ENCODE measurements at places on chromosomes 2 and 18.

GRCh38 chr2:47087051-47087450 is 68.1 kb downstream of the STPG4 start:
- DNase-seq = no peak

DNA sequence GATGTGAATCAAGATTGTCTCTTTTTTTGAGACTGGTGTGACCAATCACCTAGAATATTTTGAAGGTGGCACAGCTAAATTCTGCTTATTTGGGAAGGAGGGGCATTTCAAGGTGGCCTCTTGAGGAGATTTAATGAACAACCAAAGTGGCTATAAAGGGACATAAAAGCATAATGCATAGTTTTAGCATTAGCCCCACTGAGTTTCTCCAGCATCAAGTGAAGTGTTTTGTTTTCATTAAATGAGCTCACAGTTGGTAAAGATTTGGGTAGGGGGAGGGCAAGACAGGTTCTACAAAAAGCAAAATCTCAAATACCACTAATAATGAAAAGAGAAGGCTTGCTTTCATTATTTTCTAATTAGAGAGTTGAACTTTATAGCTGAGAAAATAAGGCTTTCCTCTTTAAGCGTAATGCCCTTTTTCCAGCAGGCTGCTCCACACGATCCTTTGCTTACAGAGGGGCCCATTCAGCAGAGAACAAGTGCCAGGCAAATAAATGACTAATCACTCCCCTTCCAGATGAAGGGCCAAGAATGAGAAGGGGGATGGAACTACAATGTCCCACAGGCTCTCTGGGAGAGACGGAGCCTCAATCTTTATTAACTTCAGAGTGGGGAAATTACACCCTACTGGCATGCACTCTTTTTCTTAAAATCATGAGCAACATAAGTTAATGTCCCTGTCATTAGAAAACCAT is 35.9 kb downstream of the LHCGR start:
- no peak for DNase-seq

DNA sequence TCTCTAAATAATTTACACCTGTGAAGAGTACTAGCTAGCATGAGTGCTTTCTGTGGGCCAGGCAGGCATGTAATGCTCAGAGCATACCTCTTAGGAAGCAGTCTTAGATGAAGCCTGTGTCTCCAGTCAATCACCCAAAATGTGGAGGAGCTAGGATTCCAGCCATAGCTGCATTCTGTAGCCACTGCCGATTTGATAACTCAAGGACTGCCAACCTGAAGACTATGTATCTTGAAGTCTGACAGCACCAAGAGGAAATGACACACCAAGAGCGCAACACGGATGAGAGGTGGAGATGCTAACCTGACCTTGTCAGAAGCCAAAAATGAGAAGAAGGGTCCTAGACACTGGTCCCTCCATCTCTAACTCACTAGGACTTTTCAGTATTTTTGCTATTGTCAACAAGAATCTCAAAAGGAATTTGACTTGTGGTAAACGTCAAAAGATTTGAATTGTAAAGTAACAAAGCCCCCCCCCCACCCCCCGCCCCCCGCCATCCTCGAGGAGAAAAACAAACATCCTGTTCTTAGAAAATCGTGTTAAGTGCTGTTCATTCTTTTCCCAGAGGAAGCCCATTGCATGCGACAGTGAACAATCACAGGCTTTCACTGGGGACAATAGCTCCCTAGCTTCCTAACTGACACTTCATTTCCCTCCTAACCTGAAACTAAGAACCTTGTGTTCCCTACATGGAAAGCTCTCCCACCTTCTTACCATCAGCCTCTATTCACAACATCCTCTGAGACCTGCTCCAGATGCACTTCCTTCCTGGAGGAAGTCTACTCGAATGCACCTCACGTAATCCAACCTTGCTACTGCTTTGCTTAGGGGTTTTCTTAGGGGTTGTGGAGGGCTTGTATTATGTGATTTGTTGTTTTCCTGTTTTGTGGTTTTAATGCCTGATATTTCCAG is 14.7 kb downstream of the CDC42EP3 start:
- DNase-seq = no peak

GRCh38 chr2:11342551-11343367 is 1.7 kb downstream of the ROCK2 start:
- DNase-seq = no peak

DNA sequence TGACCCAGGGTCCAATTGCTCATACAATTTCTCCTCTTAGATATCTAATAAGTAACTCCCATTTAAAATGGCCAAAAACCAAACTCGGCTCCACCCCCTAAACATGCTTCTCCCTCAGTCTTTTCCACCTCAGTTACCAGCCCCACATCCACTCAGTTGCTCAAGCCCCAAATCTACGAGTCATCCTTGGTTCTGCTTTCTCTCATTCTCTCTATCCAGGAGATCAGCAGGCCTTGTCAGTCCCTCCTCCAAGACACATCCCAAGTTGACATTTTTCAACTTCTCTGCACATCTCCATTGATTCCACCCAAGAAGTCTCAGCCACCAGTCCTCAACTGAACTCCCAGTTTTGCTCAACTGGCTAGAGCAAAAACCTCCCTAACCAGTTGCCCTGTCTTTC is 40.5 kb upstream of the RTN4 start:
- no peak for DNase-seq

GRCh38 chr2:210028178-210028577 is 25.7 kb downstream of the RPE start:
- no peak for DNase-seq

- no peak for DNase-seq
Measured at GRCh38 chr2:197713271-197713670, 8.1 kb downstream of the MARS2 start.

GRCh38 chr2:17083902-17084301 is 418.3 kb upstream of the CYRIA start:
- DNase-seq = no peak

GRCh38 chr18:58758046-58758445 is 86.8 kb downstream of the MALT1 start:
- no peak for DNase-seq

- DNase-seq = peak; percentile 1
Measured at GRCh38 chr2:64143169-64144056, 807 bp downstream of the PELI1 start.

DNA sequence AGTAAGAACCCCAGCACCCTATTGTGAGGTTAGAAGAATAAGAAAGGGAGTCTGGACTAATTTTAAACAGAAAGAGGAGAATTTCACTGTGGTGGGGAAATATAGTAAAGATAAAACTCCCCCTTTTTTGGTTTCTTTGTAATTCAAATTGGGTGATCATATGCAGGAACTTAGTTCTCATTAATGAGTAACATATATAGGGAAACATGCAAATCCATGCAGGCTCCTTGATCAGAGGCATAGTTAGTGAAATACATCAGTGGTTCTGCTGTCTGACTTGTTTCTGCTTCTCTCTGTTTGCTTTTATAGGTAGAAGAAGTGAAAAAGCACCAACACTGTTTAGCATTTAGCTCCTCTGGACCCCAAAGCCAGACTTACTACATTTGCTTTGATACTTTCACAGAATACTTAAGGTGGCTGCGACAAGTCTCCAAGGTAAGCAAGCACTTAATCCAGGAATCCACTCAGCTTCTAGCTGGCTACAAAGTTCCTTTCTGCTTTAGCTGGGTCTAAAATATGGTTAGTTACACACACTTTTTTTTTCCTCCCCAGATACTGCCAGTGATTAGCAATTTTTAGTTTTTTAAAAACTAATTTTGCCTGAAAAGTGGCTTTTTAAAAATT is 123.2 kb downstream of the PHLPP1 start:
- no peak for DNase-seq

DNA sequence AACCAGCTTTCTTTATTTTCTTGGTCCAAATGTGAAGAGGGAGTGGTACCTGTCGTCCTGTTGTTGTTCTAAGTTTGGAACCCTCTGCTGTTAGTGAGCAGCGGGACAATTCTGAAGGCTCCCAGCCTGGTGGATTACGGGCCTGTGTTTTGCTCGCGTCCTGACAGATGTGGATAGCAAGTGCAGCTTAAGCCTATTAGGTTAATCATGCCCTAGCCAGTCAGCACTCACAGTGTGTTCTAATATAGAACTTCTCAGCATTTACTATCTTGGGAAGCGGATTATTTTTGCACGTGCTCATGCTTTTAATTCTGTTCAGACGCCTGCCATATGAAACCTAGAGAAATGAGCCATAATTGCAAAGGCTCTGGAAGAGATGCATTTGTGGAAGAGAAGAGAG is at the start of gene PCARE:
Gene PCARE (minus strand): TSS at position 113 of the 400 bp plus-strand sequence. CDS start 262 bp downstream, outside the sequence.
- DNase-seq = no peak

GRCh38 chr2:169362118-169362893 is at the start of gene LRP2:
Gene LRP2, minus strand, starts transcription at chr2:169362534. Its CDS starts 135 bp downstream, at chr2:169362399.
- DNase-seq = no peak

- no peak for DNase-seq
Measured at GRCh38 chr2:66495788-66496640, 61.1 kb downstream of the MEIS1 start.

DNA sequence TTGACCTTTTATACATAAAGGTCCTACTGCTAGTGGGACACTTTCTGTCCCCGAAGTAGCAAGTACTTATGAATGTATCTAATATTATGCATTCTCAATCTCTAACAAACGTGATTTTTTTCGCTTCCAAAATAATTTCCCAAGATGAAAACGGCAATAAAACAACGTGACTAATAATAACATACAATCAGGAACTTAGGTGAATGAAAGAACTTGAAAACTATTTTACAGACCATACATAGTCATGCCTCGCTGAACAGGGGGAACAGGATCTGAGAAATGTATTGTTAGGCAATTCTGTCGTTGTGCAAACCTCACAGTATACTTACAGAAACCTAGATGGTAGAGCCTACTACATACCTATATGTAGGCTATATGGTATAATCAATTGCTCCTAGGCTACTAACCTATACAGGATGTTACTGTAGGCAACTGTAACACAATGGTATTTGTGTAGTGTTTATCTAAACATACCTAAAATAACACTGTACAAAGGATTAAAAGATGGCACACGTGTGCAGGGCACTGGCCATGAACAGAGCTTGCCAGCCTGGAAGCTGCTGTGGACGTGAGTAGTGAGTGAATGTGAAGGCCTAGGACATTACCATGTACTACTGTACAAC is 2.5 kb downstream of the RTN4 start:
- no peak for DNase-seq

DNA sequence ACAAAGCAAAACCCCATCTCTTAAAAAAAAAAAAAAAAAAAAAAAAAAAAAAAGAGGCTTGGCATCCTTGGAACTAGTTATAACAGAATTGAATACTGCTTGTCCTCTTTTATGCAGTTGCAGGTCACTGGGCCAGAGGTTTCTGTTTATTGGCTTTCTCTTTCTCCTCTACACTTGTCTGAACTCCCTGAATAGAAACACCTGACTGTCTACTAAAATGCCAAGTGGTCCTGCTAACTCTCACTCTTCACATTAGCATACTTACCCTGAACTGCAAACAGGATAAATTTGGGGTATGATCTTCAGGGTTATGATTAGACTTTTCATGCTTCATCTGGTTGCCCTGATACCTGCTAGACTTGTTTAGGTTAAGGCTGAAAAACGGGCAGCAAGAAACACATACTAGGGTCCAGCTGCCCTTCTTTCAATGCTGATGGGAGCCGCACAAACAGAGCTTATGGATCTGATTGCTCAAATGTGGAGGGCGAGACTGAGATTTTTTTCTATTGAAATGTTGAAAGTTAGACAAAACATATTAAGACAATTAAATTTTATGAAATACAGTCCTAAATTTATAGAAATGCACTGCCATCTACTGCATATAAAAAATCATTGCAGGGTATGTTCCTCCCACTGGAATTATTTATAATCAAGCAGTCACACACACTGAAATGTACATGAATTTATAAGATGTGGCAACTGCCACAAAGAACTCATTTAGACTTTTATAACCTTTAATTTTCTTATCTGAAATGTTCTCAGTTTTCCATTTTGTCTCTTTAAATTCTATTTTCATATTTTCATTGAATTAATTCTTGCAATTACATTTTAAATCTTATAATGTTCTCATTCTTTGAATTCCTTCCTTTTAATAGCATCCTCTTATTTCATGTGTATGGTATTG is 40.8 kb downstream of the GTF3C3 start:
- no peak for DNase-seq

DNA sequence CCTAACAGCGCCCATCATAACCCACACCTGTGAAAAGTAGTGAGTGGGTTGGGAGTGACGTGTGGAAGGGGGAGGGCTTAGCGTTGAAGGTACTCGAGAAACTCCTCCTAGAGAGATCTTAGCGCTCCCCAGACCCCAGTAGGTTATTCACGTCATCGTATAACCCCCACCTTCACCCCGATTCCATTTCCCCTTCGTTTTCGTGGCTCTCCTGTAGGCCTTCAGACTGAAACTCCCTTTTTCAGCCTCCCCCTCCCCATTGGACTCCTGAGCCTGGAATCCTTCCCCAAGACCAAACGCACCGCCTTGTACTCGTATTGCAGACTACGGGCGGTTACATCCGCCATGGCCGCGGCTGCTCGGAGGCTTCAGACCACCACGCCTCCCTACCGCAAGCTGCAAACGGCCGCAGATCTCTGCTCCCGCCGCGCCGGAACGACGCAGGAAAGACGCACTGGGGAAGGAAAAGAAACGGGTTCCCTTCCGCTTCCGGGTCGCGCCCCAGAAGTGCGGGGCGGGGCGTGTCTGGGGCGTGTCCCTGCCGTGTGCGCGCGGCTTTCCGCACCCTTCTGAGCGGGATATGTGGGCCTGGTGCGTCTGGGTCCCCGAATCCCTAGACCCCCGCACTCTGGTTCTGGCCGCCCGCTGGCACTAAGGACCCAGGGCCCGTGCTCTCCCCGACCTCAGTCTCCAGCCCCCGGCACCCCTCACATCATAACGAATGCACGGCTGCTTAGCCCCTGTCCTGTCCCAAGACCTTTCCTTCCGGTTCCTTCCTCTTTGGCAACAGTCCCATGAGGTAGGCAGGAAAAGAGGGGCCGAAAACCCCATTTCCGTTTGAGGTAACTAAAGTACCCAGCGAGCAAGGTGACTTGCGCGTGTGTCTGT is at the start of gene SNRNP200:
Gene SNRNP200 (minus strand): TSS at position 456 of the 888 bp plus-strand sequence. CDS start 109 bp downstream, at position 347.
- peak; percentile 78 for DNase-seq

DNA sequence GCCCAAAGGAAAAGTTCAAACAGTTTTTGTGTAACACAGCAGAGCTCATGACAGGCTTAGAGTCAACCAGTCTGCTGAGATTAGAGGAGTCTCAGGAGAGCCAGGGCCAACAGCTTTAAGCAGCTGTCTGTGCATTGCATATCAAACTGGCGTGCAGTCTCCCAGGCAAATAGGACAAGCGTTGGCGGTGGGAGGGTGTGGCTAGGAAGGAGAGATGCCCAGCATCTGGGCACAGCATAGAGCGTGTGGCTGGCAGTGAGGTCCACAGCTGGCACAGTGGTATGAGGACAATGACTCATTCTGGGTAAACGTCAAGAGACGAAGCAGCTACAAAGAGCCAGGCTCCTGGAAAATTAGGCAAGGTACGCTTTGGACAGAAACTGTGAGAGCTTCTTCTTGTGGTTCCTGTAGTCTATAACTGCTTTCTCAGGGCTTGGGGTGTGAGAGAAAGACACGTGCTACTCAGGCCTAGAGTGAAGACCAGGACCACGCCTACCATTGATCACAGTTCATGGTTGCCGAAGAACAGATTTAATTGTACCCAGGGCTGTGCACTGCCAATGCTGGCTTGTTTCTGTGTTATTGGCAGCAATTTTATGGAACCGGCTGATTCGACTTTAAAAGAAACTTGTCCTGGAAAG is 14.8 kb downstream of the ZAP70 start:
- no peak for DNase-seq
